ENCODE measurements at places on chromosomes 12 and 14.

- DNase-seq, result no peak
These were observed 6.5 kb upstream of the APOLD1 start for GRCh38 chr12:12779007-12779406.

DNA sequence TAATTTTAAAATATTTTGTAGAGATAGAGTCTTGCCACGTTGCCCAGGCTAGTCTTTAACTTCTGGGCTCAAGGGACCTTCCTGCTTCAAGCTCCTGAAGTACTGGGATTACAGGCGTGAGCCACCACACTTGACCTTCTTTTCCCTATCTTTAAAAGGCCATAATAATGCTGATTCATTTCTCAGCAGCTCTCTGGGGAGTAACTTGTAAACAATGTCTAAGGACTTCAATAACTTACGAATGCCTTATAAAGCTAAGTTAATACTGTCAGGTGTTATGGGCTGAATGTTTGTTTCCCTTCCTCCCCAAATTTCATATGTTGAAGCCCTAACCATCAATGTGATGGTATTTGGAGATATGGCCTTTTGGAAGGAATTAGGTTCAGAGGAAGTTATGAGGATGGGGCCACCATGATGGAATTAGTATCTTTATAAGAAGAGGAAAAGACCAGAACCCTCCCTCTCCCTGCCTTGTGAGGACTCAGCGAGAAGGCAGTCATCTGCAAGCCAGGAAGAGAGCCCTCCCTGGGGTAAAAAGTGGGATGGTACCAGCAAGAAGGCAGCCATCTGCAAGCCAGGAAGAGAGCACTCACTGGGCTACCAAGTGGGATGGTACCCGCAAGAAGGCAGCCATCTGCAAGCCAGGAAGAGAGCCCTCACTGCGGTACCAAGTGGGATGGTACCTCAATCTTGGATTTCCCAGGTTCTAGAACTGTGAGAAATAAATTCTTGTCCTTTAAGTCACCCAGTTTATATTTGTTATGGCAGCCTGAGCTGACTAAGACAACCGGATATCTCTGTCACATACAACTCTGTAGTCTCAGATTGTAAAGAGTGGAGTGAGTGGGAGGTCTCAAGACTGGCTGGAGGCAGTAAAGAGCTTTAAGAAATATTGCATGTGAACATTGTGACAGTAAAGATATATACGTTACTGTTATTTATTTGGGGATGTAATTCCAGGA is 16.3 kb upstream of the YBX3 start:
- no peak for DNase-seq

DNA sequence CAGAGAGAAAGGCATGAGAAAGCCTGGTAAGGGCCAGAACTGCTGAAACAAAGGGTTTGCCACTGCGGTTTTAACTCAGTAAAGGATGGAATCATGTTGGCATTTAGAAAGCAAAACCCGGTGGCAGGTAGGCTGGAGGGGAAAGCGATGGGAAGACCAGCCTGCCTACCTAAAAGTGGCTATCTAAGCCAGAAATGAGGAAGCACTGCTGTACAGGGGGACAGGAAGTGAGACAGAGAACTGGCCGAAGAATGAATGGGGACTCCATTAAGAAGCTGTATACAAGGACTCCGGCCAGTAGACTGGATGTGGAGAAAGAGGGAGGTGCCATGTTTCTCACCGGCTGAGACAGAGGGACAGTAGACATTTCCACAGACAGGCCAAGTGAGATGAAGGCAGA is 48.2 kb downstream of the PPM1H start:
- no peak for DNase-seq

GRCh38 chr14:82192387-82192786 is 658.7 kb upstream of the SEL1L start:
- DNase-seq, result no peak

DNA sequence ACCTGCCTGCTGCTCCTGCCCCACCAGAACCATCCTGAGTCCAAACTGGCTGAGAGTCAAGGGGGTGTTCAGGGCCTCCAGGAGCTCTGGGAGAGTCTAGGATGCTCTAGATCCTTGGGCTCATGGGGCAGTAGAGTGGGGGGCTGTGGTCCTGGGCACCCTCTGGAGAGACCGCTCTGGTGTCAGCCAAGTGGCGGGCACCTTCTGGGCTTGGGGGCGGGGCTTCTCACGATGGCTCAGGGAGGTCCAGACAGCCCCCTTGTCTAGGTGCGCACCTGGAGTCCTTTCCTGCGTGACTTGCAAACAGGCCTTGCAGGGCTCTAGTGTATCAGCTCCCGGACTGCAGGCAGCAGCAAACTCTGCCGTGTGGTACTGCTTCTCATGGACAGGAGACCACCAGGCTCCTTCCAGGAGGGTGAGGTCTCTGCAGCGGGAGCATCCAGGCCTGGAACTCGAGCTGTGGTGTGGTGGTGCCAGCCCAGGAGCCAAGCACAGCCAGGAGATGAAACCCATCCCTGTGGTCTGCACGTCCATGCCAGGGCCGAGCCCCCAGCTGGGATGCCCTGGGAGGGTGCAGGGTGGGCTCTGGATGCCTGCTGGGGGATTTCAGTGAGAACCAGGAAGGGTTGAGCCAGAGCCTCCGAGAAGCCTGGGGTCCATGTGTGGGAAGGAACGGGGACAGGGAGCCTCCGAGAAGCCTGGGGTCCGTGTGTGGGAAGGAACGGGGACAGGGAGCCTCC is 15.0 kb downstream of the PACS2 start:
- DNase-seq, result no peak

DNA sequence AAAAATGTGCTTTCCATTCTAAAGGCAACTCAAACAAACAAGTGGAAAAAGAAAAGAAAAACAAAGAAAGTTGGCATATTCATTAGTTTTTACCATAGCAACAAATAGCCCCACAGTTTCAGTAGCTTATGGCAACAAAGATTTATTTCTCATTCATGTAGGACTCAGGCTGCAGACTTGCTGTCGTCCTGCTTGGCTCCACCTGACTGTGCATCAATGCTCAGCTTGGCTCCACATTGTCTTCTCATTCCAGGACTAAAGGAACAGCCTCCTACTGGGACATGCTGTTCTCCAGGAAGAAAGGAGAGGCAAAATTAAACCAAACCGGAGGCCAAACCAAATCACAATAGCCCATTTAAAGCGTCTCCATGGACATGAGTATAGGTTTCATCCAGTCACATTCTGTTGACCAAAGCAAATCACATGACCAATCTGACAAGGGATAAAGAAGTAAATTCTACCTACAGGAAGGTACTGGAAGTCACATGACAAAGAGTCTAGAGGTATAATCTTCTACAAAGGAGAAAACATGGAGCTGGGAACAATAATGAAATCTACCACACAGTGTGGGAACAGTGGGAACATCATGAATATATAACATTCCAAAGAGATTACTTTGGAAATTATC is 222.5 kb downstream of the PIK3C2G start:
- DNase-seq, result no peak

DNA sequence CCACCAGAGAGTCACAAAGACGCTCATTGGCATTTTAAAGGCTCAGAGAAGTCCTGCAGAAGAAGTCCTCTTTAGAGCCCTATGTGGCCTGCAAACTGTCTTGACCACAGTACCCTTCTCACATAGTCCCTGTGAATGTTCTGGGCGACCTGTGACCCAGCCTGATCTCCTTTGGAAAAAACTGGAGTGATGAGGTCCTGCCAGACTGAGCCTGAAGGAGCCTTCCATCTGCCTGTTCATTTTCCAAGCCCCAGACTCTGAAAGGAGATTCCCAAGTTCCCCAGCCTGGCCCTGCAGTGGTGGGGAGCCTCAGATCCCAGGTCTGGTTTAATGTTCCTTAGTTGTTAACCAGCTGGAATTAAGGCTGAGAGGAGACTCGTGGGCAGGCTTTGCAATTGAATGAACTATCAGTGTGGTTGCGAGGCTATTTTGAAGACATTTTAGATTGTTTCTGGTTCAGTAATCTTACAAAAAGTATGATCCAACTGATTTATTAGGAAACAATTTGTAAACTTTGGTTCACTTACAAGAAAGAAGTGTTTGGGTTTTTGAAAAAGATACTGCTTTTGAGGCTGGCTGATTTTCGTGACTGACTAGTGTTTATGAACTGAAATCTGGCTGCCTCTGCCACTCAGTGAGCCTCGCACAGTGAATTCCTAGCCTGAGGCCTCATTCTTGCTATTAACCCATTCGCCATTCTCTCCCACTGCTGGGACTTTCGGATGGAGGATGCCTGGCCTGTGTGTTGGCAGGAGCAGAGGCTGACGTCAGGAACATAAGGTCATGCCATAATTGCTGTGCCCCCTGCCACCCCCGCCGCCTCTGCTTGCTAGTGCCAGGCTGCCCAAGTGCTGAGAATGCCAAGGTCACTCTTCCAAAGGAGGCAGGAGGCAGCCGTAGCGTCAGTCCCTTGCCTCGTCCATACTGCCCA is 249.0 kb downstream of the CACNA1C start:
- DNase-seq, result no peak

GRCh38 chr14:103232031-103232808 is 101.8 kb upstream of the EIF5 start:
- DNase-seq, result no peak

GRCh38 chr12:107179871-107180270 is 86.5 kb upstream of the CRY1 start:
- no peak for DNase-seq

GRCh38 chr14:91745344-91745743 is 13.5 kb upstream of the CATSPERB start:
- no peak for DNase-seq

DNA sequence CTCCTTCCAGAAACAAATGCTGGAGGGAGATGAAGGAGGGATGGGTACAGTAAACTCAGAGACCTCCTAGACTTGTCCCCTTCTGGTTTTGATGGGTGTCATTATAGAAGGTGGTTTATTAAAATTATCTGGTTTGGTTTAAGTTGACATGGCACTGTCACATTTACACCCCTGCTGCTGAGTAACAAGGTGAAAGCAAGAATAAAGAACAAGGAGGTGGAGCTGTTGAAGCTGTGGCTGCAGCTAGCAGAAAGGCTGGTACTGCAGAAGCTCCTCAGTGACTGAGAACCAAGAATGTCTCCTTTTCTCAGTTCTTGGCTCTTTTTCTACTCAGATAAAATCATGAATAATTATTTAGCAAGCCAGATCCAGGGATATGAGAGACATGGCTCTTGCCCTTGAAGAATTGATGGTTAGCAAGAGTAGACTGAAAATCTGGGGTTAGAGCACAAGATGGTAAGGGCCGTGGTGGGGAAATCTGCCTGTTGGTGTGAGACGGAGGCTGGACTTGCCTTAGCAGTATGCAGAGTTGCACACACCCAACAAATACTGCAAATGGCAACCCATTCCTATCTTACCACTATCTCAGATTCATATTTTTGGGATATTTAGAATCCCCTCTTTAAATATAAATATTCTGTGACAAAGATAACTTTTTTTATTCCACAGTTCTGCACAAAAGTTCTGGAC is at the start of gene GZMH:
TSS of gene GZMH (minus strand) at position 31 of the 690 bp plus-strand sequence. CDS start 72 bp downstream, outside the sequence.
- DNase-seq, result no peak

- no peak for DNase-seq
These were observed 42.6 kb downstream of the NELL2 start for GRCh38 chr12:44833561-44833960.

GRCh38 chr14:72636871-72637270 is 257.0 kb downstream of the DPF3 start:
- no peak for DNase-seq

DNA sequence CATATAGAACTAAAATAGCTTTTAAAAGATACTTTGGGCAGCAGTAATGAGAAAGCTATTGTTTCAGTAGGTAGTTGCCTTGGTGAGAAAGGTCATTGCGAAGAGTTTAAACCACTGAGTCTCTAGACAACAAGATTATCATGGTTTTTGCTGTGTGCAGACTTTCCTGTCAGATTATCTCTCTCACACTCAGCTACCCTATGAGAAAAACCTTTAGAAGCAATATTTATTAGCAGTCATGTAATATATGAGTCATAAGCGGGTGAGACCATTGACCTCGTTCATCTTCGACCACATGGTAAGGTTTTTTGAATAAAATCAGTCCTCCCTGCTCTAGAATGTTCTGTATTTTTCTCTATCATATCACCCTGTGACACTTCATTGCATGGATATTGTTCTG is 59.9 kb downstream of the GPR65 start:
- DNase-seq, result no peak

DNA sequence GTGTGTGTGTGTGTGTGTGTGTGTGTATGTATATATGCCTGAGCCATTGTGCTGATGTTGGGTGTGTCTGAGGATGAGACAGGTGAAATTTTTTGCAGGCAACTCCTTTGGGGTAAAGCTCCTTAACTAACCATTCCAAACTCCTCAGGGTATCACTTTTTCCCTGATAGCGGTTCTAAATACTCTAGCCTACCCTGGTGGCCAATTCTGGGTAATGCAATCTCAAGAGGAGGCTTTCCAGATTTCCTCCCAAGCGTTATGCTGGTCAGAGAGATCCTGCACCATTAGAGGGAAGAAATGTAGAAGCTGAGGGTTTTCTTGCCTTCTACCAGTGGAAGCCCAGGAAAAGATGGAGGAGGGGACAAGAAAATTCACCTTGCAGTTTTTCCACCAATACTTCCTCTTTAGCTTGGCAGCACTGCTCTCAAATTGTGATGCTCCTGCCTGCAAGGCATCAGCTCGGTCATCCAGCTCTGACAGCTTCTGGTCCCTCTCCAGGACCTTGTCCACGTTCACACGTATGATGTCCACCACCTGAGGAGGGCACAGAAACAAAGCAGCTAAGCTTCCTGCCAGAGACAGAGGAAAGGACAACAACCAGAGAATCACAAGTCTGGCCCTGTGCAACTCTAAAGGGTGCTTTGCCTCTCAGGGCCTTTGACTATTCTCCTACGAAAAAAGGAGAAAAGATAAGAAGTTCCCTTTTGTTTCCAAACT is 4.9 kb downstream of the VAMP1 start:
- DNase-seq, result peak; percentile 14

DNA sequence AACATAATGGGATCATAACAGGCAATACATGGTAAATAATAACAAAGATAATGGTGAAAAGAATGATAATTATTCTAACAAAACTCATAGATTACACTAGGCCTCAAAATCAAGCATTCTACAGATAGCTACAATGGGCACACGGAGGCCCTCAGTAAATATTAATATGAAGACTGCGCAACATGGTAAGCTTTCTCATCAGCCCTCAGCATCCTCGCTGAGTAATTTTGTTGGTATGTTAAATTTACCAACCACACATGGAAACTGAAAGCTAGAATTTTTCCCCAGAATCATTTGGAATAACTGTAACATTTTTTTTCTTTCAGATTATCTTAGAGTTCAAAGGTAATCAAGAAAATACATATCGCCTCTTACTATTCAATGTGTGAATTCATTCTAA is 74.2 kb upstream of the PYGL start:
- no peak for DNase-seq

GRCh38 chr14:69355607-69356281 is 42.4 kb downstream of the ERH start:
- no peak for DNase-seq

All from C1 segment of cervical spinal cord (tissue), 14 donors.